GM12878 (cell line): ENCODE measurements at places on chromosomes 12 and 14. TPM values are rescaled to one million over a fixed set of nuclear protein-coding genes. Genes with fewer than 3 reads are reported as not detected.

ZNF385A gene
- 18.2 and 26.1 TPM in 2 replicates for polyA plus RNA-seq

SLC38A4 gene
- 0.52 and 0.62 TPM in 2 replicates for polyA plus RNA-seq

GLTP gene
- 31.9 and 37.3 TPM in 2 replicates for polyA plus RNA-seq

GRCh38 chr12:50073206-50073605, 11.9 kb upstream of the SMARCD1 start:
- no peaks in the 10 kb centered on the region for H3K36me3 ChIP-seq
- no peak overlapping the region for H3K4me3 ChIP-seq
- no peaks in the 10 kb centered on the region; the same call in 1 of the 2 replicates for H3K4me1 ChIP-seq
- no peak overlapping the region for H3K27ac ChIP-seq

DNA sequence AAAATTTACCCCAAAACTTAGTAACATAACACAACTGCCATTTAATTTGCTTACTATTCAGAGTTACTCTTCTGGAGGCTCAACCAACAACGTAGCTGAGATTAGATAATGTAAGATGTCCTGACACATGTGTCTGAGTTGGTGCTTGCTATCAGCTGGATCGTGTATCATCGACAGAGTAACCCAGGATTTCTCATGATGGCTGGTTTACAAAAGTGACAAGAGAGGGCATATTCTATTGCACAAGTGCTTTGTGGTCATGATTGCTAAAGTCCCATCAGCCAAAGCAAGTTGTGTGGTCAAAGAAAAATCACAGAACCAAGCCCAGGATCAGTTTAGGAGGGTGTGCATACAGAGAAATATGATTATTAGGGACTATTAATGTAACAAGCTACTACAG, 73.4 kb downstream of the CAPZA3 start:
- no peak overlapping the region for H3K4me3 ChIP-seq
- no peak overlapping the region for H3K27ac ChIP-seq
- no peaks in the 10 kb centered on the region for H3K4me1 ChIP-seq
- H3K36me3 ChIP-seq, result no peaks in the 10 kb centered on the region

DNA sequence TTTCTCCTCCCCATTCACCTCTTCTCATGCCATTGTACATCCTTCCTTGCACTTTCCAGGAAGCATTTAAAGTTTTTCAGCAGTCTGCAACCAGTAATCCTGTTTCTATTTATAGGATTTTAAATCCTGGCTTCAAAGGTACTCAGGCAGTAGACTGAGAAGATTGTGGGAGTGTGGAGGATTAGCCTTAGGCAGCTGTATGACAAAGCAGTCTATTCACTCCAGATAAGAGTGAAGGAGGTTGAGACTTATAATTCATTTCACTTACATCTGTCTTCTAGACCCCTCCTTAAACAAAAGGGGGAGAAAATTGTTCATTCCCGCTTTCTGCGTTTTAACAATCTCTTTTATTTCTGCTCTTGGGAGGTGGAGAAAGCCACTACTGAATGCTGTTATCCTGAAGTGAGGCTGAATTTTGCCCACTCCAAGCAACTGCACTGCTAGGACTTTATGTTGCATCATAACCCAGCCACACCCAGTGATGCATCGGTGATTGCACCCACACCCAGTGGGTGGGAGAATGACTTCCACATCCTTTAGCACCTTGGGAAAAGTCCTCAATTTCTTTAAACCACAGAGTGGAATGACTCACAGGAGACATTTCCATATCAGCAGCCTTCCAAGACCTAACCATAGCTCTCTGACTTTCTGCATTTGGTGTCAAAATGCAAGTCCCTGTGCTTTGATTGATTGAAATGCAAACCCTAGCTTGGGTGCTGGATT, 382.5 kb upstream of the ATP2B1 start:
- no peak overlapping the region for H3K27ac ChIP-seq
- H3K4me3 ChIP-seq, result no peak overlapping the region

DNA sequence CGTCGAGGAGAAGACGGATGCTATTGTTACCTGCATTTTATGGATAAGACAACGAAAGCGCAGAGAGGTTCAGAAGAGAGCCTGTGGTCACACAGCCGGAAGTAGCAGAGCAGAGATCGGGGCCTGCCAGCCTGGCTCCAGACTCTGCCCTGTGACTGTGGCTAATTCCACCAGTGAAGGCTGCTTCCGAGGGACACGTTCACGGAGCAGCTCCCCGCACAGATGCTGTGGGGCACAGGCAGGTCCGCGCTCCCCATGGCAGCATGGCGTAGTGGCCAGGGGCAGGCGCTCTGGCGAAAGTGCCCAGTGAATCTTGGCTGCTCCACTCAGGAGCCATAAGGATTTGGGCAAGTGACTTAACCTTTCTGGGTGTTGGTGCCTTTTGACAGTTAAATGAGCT, 9.8 kb downstream of the RIMBP2 start:
- no peak overlapping the region for H3K27ac ChIP-seq
- no peaks in the 10 kb centered on the region for H3K27me3 ChIP-seq
- H3K4me1 ChIP-seq, result no peaks in the 10 kb centered on the region
- no peak for DNase-seq
- H3K36me3 ChIP-seq, result no peaks in the 10 kb centered on the region
